ENCODE measurements at places on chromosomes 5 and 9.

DNA sequence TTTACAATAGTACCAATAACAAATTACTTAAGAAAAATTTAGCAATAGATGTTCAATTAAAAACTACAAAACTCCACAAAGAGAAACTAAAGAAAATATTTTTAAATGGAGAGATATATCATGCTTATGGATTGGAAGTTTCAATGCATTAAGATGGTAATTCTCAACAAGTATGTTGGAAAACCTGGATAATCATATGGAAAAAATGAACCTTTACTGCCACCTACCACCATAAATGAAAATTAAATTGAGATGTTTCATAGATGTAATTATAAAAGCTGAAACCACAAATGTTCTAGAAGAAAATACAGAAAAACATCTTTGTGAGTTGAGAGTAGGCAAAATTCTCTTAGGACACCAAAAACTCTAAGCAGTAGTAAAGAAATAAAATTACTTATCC, 121.7 kb downstream of the ANKRD18B start:
- DNase-seq: no peak

DNA sequence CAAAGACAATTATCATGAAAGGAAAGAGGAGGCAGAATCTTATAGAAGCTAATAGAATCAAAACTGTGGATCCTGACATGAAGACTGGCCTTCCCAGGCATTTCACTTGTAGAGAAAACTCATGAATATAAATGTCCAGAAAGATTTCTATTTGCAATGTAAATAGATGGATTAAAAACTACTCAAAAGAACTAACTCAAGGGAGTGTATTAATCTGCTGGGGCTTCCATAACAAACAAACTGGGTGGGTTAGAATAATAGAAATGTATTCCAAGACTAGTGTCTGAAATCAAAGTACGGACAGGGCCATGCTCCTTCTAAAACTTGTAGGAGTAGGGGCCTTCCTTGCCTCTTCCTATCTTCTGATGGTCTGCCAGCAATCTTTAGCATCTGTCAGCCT, 267.4 kb downstream of the ADAMTSL1 start:
- no peak for DNase-seq

DNA sequence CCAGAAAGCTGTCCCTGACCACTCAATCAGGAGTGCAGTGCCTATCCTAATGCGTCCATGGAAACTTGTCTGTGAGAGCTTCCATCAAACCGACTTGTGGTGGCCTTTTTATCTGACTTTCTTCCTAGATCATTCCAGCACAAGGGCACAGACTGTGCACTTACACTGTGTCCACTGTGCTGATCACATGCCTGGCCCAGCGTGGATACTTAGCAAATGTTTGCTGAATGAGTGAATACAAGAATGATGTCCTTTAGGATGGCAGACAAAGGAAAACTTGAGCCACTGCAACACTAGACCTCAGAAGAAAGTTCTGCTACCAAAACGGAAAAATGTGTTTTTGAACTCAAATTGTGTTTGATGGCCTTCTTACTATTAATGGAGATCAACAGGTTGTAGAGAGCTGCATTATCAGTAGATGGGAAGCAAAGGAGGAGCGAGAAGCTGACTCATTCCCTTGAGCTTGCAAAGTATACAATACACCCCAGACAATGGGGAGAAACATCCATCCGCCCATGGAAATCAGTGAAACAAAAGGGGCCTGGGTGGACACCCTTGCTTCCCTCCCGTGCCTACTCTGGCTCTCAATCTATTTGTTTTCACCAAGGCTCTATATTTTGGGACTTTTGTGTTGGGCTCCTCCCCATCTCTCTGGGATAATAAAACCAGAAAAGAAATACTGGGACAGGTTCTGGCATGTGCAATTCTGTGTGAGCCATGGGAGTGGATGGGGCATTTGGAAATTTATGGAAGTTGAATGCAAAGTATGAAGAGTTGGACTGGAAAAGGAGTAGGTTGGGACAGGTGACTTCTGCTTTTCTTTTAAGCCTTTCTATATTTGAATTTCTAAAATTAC, 76.2 kb upstream of the ZFAND5 start:
- DNase-seq: no peak

- DNase-seq: no peak
Measured at GRCh38 chr9:13569602-13570067, 290.1 kb upstream of the MPDZ start.

- DNase-seq: no peak
Measured at GRCh38 chr5:89758146-89758545, 651.4 kb downstream of the CETN3 start.

GRCh38 chr9:111531716-111532115, 6.7 kb downstream of the ZNF483 start:
- no peak for DNase-seq

- DNase-seq: no peak
Measured at GRCh38 chr9:104984948-104985347, 57.0 kb upstream of the ABCA1 start.

DNA sequence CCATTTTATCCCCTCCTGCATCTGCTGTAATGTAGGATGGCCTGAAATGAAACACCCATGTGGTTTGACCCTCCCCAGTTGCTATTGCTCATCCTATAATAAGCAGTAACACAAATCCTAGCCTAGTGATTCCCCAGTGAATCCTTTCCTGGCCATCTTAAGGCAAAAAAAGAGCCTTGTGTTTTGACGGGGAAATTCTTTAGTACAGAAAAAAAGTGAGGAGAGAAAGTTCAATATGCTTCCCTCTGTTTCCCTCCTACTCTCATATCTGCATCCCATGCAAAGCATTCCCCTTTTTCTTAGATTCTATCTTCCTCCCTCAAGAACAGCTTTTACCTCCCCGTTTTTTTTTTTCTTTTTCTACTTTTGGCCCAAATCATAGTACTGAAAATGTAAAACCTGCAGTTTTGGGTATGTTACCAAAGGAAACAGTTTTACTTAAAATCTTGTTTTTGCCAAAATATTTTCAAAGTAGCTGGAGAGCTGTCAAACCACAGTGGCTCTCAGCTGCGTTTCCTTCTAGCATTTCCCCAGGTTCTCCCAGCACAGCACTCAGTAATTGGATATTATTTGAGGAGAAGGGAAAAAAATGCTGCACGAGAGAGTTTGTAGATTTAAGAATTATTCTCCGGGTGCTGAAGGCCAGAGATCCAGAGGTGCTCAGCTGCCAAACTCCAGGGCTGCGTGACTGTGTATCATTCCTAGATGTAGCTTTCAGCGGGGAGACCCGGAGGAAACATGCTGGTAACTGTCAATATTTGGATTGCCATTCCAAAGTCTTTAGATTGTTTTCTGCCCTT, 321.4 kb downstream of the NPR3 start:
- DNase-seq: no peak

DNA sequence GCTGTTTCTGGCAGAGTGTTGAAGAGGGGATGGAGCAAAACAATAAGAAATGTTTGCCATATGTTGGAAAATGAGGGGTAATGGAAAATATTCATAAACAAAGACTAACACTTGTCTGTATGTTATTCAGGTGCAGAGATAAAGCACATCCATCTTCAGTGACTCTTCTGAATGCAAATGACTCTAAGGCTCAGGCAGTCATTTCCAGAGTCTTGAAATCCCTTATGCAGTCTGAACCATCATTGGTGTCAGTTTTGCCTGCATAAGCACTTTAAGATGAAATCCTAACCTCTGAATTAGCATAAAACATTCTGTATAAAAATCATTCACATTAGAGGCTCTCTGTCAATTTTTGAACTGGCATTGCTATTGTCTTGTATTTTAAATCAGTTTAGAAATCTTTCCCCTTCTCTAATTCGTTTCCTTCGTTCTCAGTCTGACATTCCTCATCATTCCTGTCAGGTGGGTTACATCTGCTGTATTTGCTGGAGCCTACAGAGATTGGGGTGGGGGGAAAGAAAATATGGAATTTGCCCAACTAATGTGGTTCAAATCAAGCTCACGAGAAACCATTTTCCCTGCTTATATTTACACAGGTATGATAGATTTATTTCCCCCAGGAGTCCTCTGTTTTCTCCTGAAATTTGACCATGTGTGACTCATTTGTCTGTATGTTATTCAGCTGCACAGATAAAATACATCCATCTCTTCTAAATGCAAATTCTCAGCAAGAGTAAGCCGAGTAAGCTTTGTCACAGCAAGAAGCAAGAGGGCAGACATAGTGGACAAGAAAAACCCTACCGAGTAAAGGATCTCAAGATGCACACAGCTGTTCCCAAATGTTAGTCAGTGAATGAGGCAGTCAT, 31.6 kb downstream of the ENC1 start:
- no peak for DNase-seq

- DNase-seq: no peak
Measured at GRCh38 chr5:34740389-34740806, 84.3 kb downstream of the RAI14 start.

GRCh38 chr5:143931476-143931875, 119.5 kb downstream of the HMHB1 start:
- no peak for DNase-seq

DNA sequence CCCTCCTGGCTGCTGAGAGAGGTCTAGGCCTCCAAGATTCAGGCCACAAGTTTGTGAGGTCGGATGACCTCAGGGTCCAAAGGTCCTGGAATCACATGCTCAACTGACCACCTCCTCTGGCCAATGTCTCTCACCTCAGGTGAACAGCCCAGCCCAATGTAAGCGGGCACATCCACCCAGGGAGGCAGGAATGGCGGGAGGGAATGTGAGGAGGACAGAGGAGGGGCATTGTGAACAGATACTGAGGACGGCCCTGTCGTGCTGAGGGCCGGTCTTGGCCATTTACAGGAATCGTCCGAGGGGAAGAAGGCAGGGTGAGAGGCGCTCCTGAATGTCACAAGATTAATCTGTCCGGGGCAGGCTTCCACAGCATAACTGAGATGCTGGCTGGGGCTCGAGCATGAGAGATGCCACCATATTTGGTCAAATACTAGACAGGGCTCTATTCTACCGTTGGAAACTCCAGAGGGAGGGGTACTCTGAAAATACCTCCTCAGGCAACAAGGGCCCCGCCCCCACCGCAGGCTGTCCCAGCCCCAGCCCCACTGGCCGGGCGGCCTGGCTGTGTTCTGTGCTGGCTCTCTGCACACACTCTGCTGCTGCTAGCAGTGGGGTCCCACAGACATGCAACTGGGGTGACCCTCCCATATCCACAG, 1.5 kb upstream of the IL17B start:
- DNase-seq: no peak

DNA sequence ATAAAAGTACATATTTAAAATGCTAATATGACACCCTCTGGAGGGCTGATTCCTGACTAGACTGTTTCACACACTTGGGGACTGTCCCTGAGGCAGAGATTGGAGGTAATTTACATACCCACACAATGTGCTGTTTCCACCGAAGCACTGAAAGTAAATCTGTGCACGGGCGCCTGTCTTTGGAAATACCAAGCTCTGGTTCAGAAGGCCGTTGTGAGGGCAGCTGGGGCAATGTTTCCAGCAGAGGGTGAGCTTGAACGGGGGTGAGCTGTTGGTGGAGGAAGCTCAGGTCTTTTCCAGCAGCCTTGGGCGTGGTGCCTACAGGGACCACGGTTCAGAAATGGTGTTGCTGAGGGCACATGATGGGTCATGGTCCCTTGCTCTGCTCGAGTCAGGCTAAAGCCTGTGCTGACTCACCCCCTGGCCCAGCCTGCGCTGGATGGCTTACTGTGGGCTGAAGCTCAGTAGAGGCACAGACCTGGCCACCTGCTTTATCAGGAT, 25.8 kb upstream of the HMCN2 start:
- no peak for DNase-seq

GRCh38 chr9:120915854-120916470, 10.6 kb downstream of the TRAF1 start:
- no peak for DNase-seq

GRCh38 chr5:135557076-135557838, 21.5 kb upstream of the NEUROG1 start:
- DNase-seq: no peak

GRCh38 chr5:54090495-54091120, 219.8 kb downstream of the ARL15 start:
- DNase-seq: no peak

- DNase-seq: no peak
Measured at GRCh38 chr5:134609232-134609851, 23.3 kb downstream of the SAR1B start.

- no peak for DNase-seq
Measured at GRCh38 chr5:80435476-80435875, 27.6 kb downstream of the ZFYVE16 start.

GRCh38 chr5:157590478-157590877, 14.9 kb upstream of the ADAM19 start:
- no peak for DNase-seq

DNA sequence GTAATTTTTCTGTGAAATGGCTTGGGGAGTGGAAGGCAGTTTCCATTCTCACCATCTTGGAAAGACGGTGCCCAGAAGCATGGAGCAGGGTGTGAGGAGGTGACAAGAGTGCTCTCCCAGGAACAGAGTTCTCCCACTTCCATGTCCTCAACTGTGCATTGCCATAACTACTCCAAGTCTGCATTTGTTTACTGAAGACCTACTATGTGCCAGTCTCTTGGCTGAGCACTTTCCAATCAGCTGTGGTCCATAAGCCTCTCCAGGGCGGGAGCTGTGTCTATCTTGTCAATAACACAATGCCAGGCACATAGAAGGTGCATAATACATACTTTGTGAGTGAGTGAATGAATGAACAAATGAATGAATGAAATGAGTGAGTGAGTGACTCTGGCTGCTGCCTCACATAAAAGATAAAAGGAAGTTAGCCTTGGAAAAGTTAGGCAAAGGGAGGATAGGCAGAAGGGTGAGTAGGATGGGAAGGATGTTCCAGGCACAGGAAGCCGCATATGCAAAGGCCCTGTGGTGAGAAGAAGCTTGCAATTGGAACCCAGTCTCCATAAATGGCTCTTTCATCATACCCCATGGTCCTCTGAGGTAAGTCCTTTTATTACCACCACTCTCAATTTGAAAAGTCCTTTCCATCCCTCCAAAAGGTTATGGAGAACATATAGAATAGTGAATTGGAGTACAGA, 31.3 kb upstream of the SH3PXD2B start:
- DNase-seq: no peak

GRCh38 chr5:73380710-73381589, 67.6 kb downstream of the FOXD1 start:
- no peak for DNase-seq

DNA sequence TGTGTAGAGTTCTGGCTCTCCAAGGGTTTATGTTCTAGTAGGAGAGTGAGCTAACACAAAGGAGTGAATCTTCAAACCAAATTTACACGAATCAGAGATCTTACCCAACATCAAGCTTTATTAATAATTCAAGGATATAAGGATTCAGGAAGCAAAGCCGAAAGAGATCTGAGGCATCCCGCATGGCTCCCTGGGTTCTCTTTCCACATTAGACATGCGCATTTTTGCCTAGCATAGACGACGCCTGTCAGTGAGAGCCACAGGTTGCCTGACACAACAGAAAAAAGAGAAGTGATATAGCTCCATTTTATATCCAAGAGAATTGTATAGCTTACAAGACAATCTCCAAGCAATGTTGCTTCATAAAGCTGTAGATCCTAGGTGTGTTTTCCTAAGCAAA, 52.6 kb downstream of the ESM1 start:
- DNase-seq: no peak

DNA sequence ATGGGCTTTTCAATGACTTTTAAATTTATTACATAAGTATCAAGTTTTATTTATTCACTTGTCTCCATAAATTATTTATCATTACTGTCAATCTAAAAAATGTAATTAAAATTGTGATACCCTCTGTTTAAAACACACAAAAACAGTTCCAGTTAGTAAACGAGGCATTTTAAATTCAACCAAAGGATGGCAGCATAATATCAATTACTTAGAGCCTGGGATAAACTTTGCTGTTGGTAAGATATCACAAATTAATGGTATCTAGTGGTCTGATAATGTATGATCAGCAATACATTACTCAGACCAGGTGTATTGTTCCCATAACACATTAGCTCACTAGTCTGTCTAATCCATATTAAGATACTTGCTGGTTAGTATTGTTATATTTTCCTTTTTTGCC, 9.6 kb upstream of the IFNE start:
- DNase-seq: no peak

- no peak for DNase-seq
Measured at GRCh38 chr9:15420796-15421195, 1.9 kb upstream of the SNAPC3 start.

Data from stimulated activated CD8-positive, alpha-beta memory T cell treated with anti-CD3 and anti-CD28 coated beads, Interleukin-4, amount 100 ng/mL, for 1 hour (primary cell).